ENCODE measurements at places on chromosomes 11 and 22. TPM values are rescaled to one million over a fixed set of nuclear protein-coding genes. Genes with fewer than 3 reads are reported as not detected.

Gene CRYBA4
- total RNA-seq: not detected

Gene SIK2
- total RNA-seq: 8.2 TPM

Gene LDHAL6A
- not detected for total RNA-seq

Gene NEFH
- 8.7 TPM for total RNA-seq

- peak; percentile 4 for DNase-seq
Observed at GRCh38 chr11:11036848-11037732, 179.2 kb upstream of the ZBED5 start.

- no peak for DNase-seq
Observed at GRCh38 chr22:17396516-17396915, 27.3 kb downstream of the CECR2 start.

- no peak for DNase-seq
Observed at GRCh38 chr11:36333897-36334296, 37.8 kb downstream of the PRR5L start.

DNA sequence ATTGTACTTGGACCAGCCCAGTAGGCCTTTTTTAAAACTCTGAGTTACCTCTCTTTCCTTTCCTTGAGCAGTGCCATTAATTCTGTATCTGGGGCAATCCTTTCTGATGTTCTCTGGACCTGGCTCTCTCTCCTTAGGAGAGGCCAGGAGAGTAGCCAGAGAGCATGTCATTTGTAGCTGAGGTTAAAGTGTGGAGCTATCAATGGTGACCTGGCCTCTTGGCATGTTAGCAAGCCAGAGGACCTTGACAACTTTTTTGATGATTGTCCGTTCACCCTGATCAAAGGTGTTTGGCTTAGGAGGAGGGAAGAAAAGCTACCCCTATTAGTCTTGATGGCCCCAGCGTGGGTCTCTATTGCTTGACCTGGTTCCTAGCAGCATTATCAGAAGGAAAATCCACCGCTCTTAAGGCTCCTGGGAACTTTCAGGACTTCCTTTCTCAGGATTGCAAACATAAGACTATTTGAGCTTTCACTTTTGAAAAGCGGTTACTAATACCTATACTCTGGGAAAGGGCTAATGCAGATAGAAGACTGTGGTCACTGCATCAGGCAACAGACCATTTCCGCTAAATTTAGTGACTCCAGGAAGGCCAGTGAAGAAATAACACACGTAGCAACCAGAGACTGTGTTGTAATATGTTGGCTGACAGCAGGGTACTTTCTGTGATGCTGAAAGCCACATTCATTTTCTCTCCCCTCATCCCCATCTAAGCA lies 18.2 kb downstream of the LIMK2 start:
- DNase-seq: no peak

GRCh38 chr22:32144496-32145274 lies 14.4 kb downstream of the C22orf42 start:
- DNase-seq: no peak

DNA sequence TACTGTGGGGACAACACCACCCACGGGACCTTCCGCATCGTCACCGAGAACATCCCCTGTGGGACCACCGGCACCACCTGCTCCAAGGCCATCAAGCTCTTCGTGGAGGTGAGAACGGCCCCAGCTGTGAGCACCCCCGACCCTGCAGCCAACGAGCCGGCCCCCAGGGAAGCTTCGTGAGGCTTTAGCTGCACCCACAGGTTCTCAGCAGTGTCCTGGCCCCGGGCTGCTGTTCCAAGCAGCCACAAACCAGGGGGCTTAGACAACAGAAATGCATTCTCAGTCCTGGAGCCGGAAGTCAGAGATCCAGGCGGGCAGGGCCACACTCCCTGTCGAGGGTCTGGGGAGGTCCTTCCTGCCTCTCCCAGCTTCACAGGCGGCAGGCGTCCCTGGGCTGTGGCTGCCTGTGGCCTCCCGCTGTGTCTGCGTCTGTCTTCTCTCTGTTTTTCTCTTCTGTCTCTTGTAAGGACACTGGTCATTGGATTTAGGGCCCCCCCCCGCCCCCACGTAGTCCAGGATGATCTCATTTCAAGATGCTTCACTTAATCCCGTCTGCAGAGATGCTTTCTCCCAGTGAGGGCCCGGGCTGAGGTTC lies 12.5 kb downstream of the MUC5B start:
- no peak for DNase-seq

DNA sequence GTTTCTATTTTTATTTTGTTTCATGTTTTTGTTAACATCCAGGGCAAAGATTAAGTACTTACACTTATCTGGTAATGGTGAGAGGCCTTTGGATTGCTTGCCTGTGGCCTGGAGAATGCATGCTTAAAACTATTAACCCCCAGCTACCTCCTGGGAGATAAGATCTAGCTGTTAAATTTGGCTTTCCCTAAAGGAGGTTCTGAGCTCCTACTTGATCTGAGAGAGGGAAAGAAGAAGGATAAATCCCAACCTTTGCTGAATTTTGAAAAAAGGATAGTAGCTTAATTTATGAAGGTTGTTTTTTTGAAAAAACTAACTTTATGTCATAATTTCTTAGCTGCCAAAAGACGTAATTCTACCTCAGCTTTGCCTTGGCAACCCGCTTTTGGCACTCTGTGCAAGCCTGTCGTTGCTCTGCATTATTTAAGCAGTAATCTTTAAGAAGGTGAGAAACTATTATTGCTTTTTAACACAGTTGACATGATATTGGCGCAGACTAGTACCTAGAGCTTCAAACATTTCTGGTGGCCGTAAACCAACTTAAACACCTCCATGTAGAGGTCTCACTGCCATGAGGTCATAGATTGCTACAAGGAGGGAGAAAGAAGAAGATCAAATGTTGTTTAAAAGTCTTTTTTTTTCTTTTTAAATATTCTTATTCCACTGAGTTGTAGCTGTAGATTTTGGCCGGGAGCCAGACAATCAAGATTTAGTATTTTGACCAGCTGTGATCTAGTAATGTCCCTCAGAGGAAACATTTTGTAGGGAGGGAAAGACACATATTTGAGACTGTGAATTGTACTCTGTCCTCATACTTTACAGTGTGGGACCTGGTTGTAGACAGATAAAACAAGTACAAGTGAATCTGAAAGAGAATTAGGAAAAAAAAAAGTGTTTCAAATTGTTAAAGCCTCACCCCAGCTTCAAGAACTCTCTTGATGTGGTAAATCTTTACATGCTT lies 74.4 kb downstream of the WNT11 start:
- DNase-seq: no peak

GRCh38 chr11:67639438-67639859 lies at the start of gene TBX10:
Gene TBX10 (minus strand): TSS chr11:67639763. CDS start chr11:67639472, 291 bp downstream.
- DNase-seq: no peak

DNA sequence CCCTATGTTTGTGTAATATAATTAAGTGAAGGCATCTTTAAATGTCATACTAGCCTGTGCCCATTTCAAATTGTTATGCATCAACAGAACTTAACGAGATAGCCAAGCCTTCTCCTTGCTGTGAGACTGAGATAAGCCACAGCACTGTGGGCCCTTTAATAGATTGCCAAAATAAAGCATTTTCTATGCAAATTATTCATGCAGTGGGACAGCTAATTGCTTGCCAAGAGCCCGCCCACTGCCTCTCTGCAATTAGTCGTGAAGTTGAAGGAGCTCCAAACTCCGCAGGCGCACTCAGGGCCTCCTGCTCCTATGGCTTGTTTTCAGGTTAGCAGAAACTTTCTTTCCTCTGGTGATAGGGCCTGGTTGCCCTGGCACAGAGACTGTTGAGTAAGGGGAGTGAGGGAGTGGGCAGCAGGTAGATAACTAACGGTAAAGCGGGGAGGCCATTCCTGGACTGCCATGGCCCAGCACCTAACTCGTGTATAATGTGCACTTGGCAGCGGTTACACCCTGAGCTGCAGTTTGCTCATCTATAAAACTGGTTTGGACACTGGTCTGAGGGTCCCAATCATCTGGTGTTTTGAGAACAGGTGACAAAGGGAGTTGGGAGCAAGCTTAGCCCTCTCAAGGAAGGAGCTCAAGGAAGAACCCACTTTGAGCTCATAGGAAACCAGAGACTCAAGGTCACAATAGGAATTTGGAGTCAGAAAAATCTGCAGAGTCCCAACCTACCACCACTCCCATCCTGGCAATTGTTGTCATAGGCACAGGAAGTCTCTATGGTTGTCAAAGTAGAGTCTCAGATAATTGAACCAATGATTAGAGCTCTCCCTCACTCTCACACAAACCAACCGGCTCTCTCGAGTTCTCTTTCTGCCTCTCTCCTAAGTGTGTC lies 33.9 kb upstream of the RIC3 start:
- no peak for DNase-seq
